ENCODE measurements at places on chromosomes 16 and 17.

- DNase-seq: no peak
Observed at GRCh38 chr16:31149894-31150890, at the start of gene PRSS36. PRSS36 (minus strand) TSS chr16:31150066; CDS start chr16:31150035, 31 bp downstream.

- no peak for DNase-seq
Observed at GRCh38 chr16:11329071-11329491, 16.2 kb upstream of the RMI2 start.

DNA sequence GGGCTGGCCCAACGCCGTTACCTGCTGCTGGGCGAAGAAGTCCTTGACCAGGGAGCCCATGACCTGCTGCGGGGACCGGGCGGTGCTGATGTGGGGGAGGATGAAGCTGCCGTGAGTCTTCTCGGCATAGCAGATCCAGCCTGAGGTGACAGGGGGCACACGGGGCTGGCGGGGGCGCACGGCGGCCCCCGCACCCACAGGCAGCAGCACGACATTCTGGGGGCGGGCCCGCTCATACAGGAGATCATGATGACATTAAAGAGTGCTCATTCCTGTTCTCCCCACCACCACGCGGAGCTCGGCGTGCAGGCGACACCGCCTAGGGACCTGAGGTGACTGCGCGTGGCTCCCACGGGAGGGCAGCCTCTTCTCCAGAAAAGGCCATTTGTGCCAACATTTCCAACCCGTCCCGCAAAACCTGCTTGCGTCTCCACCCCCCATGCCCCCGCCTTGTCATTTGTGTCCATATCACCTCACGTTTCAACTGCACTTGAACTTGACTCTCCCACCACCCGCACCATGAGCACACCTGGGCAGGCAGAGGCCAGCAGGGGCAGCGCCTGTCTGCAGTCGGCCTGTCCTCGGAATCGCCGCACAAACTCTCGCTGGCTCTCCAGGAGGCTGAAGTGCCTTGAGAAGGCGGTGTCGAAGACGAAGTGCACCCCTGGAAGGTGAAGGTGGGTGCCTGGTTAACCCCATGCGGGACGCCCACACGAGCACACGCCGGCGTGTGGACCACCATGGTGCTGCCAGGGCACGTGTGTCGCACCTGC lies 6.4 kb downstream of the CIAO3 start:
- DNase-seq: no peak

DNA sequence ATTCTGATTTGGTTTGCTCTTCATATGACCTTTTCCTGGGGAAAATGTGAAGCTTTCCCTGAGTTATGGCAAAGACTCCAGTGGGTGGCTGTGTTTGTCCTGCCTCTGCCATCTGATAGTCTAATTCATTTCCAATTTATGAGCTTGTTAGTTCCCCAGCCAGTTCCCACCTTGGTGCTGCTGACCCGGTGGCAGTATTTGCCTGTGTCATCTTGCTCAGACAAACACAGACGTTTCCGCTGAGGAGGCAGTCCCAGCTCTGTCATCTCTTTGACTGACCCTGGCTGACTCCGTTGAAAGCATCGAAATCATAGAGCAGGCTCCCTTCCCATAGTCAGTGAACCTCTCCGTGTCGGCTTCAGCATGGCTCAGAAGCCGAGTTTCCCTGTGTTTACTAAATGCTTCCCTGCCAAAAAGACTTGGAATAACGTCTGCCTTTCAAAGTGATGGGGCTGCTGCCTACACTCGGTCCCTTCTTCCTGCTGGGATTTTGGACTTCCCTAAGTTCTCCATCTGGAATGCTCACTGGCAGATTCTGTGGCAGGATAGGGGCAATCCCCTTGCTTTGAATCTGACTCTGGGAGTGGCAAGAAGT lies 538.3 kb downstream of the NPIPA7 start:
- DNase-seq: no peak

GRCh38 chr17:76558198-76559095 lies 18.6 kb downstream of the PRCD start:
- DNase-seq: peak; percentile 8

DNA sequence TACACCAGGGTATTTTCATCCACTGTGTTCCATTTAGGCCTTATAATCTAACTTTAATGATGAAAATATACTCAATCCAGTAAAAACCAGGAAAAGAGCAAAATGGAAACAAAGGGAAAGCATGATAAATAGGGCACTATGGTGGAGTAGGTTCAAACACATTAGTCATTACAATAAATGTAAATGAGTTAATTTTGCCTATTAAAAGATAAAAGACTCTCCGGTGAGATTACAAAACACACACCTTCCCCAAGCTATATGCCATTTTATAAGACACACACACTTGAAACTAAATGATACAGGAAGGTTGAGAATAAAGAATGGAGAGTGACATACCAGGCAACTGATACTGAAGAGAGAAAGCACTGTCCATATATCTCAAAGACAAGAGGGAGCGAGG lies 10.0 kb downstream of the PPL start:
- no peak for DNase-seq

DNA sequence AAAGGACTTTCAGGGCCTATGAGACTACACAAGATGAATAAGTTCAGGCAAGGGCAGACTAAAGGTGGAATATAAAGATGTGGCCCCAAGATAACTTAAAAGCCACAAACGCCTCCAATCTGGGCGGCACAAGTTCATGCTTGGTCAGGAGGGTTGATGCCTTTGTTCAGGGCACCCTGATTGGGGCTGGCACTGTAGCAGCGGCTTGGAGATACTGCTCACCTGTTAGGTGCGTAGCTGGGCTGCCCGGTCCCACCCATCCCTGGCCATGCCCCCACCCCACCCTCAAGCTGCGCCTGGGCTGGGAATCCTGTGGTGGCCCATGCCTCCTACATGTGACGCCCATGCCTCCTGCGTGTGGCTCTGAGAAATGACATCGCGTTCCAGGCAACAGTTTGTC lies 12.5 kb upstream of the SLC13A2 start:
- no peak for DNase-seq

DNA sequence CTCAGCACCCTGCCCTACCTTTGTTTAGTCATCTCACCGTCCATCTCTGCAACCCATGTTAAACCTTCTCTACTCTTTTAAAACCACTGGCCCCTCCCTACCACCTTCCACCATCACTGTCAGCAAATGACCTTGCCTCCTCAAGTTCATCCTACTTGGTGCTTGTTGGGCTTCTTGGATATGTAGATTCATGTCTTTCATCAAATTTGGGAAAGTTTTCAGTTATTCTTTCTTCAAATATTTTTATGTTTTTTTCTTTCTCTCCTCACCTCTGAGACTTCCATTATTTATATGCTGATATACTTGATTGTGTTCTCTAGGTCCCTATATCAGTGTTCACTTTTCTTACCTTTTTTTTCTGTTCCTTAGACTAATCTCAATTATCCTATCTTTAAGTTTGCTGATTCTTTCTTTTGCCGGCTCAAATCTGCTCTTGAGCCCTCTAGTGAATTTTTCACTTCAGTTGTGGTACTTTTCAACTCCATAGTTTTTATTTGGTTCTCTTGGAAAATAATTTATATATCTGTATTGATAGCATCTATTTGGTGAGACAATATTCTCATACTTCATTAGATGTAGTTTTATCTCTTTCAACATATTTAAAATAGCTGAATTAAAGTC lies 28.7 kb upstream of the ALDH3A2 start:
- DNase-seq: no peak

Measured in NCI-H2029 treated with DMSO at 0.1 percent for 48 hours (cell line).